ENCODE measurements at places on chromosomes 1 and 21.
A peak's percentile ranks its signal among the peaks of the same experiment; 100 is the strongest.

GRCh38 chr1:20634594-20635084 is 1.4 kb downstream of the PINK1 start:
- DNase-seq: no peak

- DNase-seq: no peak
These were observed 8.7 kb upstream of the CAPN2 start for GRCh38 chr1:223703668-223704013.

GRCh38 chr1:76340056-76340455 is 265.5 kb downstream of the ST6GALNAC3 start:
- no peak for DNase-seq

GRCh38 chr21:28952686-28953085 is 40.0 kb downstream of the LTN1 start:
- DNase-seq: no peak

DNA sequence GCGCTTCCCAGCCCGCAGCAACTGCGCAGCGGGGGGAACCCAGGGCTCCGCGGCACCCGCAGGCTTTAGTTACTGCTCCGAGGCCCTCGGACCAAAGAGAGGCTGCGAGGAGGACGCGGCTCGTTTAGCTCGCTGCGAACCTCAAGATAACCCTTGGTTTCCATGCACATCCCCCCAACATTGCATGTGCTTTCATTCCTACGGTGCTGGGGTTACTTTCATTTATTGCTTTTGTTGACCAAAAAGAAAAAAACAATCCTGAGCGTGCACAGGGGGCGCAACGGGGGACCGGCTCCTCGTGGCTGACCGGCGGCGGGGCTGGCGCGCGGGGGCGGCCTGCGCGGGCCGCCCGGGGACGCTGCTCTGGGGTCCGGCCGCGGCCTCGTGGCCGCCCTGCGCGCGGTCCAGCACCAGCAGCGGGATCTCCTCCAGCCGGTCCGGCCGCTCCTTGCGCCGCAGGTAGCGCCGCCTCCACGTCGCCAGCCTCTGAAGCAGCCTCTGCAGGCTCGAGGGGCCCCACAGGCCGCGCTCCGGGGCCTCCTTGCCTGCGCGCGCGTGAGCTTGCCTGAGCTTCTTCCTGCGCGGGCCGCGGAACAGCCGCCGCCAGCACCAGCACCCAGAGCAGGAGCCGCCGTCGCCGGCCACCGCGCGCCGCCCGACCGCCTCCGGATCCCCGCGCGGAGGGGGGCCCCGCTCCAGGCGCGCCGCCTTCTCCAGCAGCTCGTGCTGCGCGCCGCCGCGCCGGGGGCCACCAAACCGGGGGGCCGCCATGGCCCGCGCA is 77.4 kb downstream of the DESI2 start:
- DNase-seq: no peak

GRCh38 chr1:212267017-212267416 is 18.2 kb upstream of the PPP2R5A start:
- no peak for DNase-seq

- no peak for DNase-seq
These were observed 24.8 kb downstream of the GNG4 start for GRCh38 chr1:235624721-235625333.

DNA sequence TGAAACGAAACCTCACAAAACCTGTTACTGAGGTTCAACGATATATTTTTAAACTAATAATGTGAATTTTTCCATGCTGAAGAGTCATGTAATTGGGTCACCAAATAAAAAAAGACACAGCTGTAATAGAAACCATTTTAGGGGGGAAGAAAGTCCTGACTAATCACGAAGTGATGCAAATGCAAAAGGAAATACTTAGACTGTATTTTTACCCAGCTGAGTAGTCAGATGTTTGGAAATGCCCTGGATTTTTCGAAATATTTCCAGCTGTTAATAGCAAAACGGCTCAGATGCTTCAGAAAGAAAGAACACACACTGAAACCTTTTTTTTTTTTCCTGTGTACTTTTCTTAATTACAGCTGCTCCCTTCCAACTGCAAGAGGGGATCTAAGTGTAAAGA is 210.3 kb downstream of the SETD4 start:
- DNase-seq: no peak

DNA sequence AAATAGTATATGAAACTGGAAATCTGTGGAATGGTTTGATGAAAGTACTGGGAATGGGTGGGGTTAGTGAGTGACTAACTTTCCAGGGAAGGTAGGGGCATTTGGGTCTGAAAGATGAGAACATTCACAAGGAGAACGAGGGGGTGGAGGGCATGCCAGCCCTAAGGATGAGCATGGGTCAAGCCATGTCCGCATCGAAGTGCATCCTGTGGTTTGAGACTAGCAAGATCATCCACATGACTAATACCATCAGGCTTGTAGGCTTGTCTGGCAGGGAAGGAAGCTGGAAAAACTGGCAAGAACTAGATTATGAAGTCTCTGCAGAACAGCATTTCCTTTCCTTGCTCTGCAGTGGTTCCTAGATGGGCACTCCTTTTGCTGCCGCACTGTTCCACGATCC is 70.4 kb upstream of the UBE2U start:
- no peak for DNase-seq

DNA sequence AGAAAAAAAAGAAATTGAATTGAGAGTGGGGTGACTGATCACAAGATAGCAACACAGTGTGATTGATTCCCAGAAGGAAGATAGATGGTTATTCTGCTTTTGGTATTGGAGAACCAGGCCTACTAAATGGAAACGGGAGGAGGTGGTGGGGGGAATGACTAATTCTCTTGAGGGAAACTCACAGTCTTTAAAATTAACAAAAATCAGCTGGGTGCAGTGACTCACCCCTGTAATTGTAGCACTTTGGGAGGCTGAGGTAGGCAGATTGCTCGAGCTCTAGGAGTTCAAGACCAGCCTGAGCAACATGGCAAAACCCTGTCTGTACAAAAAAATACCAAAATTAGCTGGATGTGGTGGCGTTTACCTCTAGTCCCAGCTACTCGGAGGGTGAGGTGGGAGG is 134.6 kb upstream of the PDE4B start:
- no peak for DNase-seq

DNA sequence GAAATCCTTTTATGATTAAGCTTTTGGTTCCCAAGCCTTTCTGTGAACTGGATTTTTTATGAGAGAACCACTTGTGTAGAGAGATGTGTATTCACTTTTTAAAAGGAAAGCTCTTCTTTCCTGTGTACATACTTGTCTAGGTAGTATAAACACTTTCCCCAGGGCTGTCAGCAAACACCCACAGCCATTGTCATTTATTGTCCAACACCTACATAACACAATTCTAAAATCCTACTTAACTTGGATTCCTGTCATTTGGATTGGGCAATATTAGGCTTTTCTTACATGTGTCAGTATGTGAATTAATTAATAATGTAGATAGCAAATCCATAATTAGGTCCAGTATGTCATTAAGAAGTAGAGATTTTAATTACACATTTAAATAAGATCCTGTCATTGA is 12.3 kb downstream of the DDX20 start:
- no peak for DNase-seq

- peak; percentile 22 for DNase-seq
These were observed 70.1 kb upstream of the CASZ1 start for GRCh38 chr1:10866321-10867093.

DNA sequence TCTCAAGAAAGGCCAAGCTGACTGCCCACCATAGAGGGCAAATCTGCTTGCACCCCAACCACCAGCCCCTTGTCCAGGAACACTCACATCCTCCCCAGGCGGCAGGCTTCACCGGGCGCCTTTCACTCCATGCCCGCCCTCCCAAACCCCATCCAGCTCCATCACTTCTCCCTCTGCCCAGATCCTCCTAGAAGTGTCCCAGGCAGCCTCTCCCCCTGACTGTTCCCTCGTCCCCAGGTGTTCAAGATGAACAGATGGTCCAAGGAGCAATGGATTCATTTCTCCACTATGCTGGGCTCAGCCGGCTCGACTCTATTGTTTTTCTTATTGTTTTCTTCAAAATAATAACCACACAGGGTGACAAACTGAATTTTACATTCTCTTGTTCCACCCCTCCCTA is 22.1 kb downstream of the S100A6 start:
- DNase-seq: no peak

DNA sequence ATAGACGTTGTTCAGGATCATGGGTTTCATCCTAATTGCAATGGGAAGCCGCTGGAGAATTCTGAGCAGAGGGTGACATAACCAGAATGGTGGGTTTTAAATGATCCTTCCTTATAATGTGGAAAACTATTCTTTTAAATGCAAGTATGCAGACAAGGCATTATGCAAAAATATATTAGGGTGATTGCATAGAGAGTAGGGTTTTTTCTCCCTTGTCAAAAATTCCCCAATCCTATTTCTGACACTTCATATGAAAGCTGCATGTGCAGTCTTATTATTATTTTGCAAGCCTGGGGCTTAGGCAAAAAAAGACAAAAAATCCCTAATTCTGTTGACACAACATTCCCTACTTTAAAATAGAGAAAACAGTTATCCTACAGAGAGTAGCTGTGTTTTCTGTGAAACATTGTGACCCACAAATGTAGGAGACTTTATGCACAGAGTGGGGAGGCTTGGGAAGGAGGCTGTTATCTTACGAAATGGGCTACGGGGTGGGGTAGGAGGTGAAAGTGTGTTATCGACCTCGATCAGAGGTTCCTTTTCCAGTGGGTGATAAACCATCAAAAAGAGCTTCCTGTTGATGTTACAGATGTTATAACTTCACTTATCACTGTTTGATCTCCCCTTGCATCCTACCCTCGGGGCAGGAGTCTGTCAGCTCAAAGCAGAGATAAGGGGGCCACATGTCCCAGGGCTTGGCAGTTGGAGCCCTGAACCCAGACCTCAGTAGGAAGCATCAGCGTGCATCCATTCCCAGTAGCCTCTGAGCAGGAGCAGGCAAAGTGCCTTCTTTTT is 27.2 kb downstream of the RHEX start:
- DNase-seq: no peak

- DNase-seq: no peak
These were observed 39.9 kb upstream of the SLC19A1 start for GRCh38 chr21:45582128-45582527.

GRCh38 chr1:63316984-63317816 is 5.2 kb upstream of the FOXD3 start:
- peak; percentile 24 for DNase-seq

- no peak for DNase-seq
These were observed at the start of gene ASTN1 for GRCh38 chr1:177164380-177165068. ASTN1 (minus strand) TSS chr1:177164712; CDS start chr1:177164676, 36 bp downstream.

DNA sequence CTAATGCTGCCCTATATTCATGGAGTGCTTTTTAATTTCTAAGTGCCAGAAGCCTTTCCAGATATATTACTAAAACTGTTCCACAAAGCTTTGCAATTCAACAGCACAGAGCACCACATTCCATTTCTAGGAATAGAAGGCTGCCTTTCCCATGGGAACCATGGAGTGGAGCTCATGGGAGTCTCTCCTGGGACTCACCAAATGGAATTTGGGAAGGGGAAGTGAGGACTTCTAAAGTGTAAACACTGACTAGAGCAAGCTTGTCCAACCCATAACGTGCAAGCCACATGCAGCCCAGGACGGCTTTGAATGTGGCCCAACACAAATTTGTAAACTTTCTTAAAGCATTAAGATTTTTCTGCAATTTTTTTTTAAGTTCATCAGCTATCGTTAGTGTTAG is 190.4 kb upstream of the TNR start:
- DNase-seq: no peak

GRCh38 chr1:62840555-62840954 is 56.6 kb downstream of the ATG4C start:
- no peak for DNase-seq

Measured in stimulated activated CD4-positive, alpha-beta T cell treated with anti-CD3 and anti-CD28 coated beads, Interleukin-2, amount 100 ng/mL, for 4 hours (primary cell).